ENCODE measurements at places on chromosomes 5 and 9. TPM values are rescaled to one million over a fixed set of nuclear protein-coding genes. Genes with fewer than 3 reads are reported as not detected.
A peak's percentile ranks its signal among the peaks of the same experiment; 100 is the strongest.

DNA sequence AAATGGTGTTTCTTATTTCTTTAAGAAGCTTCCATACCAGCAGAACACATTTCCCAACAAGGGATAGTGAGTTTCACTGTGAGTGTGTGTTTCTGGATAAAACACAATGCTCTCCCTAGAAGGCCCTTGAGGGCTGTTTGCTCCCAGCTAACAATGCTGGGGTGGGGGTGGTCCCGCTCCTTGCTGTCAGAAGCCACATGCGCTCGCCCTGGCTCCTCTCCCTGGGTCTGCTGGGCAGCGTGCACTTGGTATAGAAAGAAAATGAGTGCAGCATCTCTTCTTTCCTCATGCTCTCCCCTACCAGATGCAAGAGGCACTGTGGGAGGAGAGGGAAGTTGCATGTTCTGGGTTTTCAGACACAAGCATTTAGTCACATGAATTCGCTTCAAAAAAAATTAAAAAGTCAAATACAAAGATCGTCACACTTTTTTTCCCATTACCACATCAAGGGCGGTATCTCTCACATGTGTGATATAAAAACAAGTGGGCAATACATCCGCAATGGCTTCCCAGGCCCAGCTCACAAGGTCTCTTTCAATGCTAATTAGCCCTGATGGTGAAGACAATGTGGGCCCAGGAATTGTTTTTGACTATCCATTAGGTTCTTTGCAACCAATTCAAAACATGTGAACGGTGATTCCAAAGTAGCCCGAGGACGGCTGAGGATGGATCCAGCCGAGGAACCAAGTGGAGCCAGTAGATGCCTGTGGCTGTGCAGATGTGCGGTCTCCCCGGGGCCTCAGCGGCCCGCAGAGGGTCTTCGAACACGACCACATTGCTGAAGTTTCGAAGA lies 603.6 kb downstream of the IRX1 start:
- no peak for DNase-seq

- DNase-seq = peak; percentile 62
Measured at GRCh38 chr9:130991778-130992681, 16.9 kb upstream of the LAMC3 start.

GRCh38 chr9:121217609-121218292 lies 16.1 kb upstream of the RAB14 start:
- no peak for DNase-seq

DNA sequence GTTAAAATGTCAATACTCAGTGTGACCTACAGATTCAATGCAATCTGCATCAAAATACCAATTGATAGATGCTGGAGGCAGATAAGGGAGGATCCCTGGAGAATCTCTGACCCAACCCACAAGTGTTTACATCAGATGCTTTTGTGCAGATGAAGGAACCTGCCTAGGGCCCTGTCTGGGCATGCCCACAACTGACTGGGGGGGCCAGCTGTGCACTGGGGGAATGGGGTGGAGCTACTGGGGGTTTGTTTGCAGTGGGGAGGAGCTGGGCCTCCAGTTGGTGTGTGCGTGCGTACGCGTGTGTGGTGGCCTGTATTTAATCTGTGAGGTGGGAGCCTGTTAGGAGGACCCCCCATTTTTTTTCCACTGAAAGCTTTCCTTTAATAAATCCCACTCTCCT lies 244.9 kb downstream of the TRIM36 start:
- DNase-seq = no peak

GRCh38 chr5:163595932-163596607 lies 90.7 kb downstream of the MAT2B start:
- DNase-seq = no peak

DNA sequence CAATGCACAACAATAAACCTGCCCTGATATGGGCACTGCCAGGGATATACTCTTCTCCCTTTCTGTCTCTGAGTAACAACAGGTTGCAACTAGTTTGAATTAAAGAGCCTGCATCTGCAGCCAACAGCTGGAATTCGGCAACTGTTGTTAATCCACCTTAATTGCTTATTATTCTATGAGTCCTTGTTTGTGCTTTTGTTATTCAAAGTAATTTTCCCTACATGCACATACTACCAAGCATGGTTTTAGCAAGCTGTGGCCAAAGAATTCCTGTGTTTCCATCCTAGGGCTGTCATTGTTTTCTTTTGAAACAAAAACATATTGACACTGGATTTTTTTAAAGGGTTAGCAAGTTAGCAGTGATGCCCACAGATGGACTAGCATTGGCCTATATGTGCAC lies 171.5 kb downstream of the EFNA5 start:
- DNase-seq = no peak

DNA sequence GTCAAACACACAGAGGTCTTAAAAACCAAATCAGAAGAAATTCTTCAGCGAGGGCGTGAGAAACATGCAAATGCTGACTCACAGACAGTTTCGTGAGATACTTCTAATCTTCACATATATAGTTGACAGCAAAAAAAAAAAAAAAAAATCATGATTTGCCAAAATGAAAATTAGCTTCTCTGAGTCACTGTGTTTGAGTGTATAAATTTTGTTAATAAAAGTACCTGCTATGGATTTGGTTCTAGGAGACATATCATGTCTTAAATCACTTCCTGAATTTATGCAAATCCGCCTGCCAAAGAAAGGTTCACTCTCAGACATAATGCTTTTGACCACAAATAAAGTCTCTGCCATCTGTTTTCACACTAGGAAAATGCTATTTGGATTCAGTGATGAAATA lies 114.3 kb downstream of the SLC1A3 start:
- DNase-seq = no peak

DNA sequence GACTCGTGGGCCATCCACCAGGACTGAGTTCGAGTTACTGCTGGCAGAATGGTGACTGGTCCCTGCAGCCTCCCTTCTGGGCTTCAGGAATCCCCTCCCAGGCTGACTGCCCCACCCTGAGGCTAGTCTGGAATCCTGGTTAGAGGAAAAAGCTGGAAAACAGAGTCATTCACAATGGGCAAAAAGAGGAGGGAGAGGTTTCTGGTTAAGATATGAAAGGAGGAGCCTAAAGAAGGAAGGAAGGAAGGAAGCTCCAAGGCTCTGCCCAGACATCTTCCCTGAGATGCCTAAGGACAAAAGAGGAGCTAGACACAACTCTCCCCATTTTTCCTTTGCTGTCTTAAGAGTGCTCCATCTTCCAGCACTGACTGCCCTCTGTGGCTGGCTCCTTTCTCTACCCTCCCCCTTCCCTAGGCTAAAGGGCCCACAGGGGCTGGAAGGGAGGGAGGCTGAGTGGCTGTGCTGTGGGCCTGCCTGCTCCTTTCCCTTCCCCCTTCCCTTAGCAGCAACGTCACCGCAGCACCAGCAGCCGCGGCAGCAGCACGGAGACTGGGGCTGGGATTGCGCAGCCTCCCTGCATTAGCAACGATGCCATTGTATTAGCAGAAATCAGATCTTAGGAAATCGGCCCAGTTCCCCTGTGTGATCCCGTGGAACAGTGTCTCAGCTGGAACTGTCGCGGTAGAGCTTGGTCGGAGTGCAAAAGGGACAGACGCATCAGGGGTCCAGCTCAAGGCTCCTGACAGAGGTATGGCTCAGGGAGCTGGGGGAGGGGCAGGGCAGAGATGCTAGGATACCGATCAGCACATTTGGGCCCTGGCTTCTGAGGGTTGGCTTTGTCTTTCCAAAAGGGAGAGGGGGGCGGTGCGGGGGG lies 48.7 kb downstream of the RUSC2 start:
- DNase-seq = peak; percentile 77

Gene GPR21
- not detected for total RNA-seq

Gene EEIG1
- total RNA-seq = 16.9 TPM

Gene SPATA31C2
- 0.14 TPM for total RNA-seq

Gene SOHLH1
- not detected for total RNA-seq

Gene GFI1B
- total RNA-seq = not detected

Gene OR1J2
- not detected for total RNA-seq

Gene FAM153A
- total RNA-seq = not detected

Gene ENTREP1
- 7.5 TPM for total RNA-seq

Measured in H7 (cell line).